ENCODE measurements at places on chromosomes 1 and 21. TPM values are rescaled to one million over a fixed set of nuclear protein-coding genes. Genes with fewer than 3 reads are reported as not detected.

SEC16B gene
- 0.39 TPM for total RNA-seq

HPDL gene
- 1.9 TPM for total RNA-seq

SPRR3 gene
- not detected for total RNA-seq

DNA sequence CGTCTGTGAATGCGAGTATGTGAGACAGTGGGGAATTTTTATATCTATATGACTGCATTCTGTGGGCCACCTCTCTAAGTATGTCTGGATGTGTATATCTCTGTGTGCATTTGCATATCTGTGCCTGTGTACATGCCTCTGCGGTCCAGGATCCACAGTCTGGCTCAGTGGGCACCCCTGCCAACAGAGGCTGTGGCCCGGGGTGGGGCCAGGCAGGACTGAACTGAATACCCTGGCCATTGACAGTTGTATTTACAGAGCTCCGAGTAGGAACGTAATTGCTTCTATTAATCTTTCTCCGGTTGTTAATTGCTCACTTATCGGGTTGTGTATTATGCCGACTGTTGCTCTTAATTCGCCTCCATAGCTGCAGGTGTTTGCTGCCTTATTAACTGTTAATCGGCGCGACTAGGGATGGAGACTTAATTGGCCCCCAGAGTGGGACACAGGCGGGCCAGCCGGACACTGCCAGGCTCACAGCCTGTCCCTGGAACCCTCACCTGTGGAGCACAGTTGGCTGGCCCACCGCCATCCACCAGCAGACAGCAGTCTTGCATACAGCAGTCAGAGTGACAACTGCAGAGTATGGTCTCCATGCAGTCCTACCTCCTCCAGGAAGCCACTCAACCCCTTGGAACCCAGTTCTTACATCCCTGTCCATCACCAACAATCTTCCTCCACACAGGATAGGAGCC lies 22.4 kb upstream of the ADGRB2 start:
- no peak for DNase-seq

DNA sequence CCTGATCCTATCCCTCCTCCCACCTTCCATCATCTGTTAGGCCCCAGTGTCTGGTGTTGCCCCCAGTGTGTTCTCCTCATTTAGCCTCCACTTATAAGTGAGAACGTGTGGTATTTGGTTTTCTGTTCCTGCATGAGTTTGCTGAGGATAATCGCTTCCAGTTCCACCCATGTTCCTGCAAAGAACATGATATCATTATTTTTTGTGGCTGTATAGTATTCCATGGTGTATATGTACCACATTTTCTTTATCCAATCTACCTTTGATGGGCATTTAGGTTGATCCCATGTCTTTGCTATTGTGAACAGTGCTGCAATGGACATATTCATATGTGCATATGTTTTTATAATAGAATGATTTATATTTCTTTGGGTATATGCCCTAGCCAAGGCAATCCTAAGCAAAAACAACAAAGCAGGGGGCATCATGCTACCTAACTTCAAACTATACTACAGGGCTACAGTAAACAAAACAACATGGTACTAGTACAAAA lies 142.9 kb downstream of the TNFSF18 start:
- no peak for DNase-seq

DNA sequence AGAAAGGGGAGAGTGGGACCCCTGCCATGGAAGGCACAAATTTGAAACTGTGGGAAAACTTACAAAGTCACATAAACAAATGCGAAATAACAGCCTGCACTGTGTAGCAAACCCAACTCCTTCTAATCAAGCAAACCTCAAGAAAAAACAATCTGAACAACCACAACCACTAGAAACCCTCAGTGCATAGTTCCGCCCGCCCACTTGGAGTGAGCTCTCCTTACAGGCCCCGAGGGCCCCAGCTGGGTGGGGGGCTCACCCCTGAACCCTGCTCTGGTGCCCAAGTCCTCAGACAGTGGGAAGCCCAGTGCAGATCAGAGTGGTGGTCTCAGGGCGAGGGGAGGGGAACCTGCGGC lies 931 bp upstream of the MXRA8 start:
- DNase-seq = no peak

Measured in Panc1 (cell line).